ENCODE measurements at places on chromosomes 5 and 9.
A peak's percentile ranks its signal among the peaks of the same experiment; 100 is the strongest.

DNA sequence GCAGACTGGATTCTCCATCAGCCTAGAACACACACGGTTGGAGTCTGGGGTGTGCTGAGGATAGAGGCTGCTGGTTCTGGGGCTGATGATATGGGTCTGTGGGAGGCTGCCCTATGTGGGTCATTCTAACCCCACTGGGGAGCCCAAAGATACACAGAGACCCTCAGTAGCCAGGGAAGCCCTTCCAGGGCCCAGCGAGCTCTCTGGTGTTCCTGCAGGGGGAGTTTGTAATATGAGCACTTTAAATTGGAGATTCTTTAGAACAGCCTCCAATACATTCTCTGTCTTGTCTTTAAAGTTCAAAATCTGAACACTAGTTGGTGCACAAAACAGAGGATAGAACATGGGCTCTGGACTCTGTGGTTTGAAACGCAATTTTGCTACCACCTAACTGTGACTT, 2.4 kb downstream of the ACTL7A start:
- DNase-seq, result no peak

GRCh38 chr5:28855626-28856025, 1817.2 kb upstream of the CDH9 start:
- DNase-seq, result no peak

- no peak for DNase-seq
These were observed 15.2 kb downstream of the TMEM171 start for GRCh38 chr5:73135429-73136054.

- DNase-seq, result no peak
These were observed 17.2 kb upstream of the SLC25A51 start for GRCh38 chr9:37921168-37921510.

- no peak for DNase-seq
These were observed 329.6 kb downstream of the SLCO4C1 start for GRCh38 chr5:101966476-101966875.

GRCh38 chr5:33476992-33477391, 36.2 kb downstream of the TARS1 start:
- DNase-seq, result no peak

DNA sequence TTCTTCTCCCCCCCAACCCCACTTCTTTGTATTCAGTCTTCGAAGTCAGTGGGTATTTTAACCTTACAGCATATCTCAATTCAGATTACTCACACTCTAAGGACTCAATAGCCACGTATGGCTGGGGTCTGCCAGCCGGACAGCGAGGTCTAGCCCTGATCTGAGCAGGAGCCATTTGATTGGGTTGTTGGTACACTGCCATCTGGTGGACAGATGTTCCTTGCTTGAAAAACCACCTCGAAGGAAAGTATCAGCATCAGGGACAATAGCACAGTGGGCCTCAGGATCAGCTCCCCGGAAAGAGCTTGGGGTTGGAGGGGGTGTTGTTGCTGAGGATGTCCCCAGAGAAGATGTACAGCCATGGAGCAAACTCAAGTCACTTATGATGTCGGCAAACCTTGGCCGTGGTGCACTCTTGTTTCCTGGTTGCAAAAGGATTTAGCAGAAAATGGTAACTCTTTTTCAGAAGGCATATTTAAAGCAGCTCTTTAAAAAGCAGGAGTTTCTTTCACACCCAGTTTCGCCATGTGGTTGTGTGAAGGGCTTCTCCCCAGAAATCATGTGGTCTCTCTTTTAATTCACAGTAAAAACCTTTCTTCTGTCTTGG, 31.7 kb upstream of the KCNMB1 start:
- DNase-seq, result peak; percentile 86

GRCh38 chr5:28164568-28164967, 1126.2 kb upstream of the CDH9 start:
- DNase-seq, result no peak

GRCh38 chr9:75671354-75671753, 219.1 kb upstream of the PCSK5 start:
- no peak for DNase-seq

GRCh38 chr5:144207875-144208444, 37.3 kb downstream of the KCTD16 start:
- no peak for DNase-seq

DNA sequence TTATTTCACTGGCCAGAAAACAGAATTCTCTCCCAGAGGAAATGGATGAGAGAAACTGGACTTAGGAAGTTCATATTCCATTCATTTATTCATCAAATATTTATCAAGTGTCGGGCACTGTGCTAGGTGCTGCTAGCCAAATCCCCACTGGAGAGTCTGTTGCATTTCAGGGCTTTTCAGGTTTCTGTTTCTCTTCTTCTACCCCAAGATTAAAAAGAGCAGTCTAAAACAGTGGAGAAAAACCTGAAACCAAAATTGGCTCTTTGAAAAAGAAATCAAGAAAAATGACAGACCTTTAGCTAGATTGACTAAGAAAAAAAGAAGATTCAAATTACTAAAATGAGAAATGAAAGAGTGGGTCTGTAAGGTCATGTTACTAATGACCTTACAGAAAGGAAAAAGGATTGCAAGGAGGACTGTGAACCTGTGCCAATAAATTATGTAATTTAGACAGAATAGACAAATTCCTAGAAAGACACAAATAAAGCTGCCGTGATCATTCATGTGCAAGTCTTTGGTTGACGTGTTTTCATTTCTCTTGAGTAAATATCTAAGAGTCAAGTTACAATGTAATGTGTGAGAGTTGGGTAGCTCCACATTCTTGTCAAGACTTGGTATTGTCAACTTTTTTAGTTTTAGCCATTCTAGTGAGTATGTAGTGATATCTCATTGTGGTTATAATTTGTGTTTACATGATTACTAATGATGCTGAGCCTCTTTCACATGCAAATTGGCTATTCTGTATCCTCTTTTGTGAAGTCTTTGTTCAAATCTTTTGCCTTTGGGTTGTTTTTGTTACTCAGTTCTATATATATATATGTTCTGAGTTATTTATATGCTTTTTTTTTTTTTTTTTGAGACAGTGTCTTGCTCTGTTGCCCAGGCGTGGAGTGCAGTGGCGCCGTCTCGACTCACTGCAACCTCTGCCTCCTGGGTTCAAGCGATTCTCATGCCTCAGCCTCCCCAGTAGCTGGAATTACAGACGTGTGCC, 23.7 kb downstream of the SNX30 start:
- no peak for DNase-seq

- DNase-seq, result no peak
These were observed 491.4 kb downstream of the LRRC70 start for GRCh38 chr5:63070001-63070400.

- DNase-seq, result no peak
These were observed 7.3 kb downstream of the ZFP62 start for GRCh38 chr5:180853848-180854176.

GRCh38 chr5:84274585-84275468, 109.9 kb downstream of the EDIL3 start:
- DNase-seq, result peak; percentile 32

GRCh38 chr5:131316026-131316425, 52.2 kb downstream of the CDC42SE2 start:
- no peak for DNase-seq

DNA sequence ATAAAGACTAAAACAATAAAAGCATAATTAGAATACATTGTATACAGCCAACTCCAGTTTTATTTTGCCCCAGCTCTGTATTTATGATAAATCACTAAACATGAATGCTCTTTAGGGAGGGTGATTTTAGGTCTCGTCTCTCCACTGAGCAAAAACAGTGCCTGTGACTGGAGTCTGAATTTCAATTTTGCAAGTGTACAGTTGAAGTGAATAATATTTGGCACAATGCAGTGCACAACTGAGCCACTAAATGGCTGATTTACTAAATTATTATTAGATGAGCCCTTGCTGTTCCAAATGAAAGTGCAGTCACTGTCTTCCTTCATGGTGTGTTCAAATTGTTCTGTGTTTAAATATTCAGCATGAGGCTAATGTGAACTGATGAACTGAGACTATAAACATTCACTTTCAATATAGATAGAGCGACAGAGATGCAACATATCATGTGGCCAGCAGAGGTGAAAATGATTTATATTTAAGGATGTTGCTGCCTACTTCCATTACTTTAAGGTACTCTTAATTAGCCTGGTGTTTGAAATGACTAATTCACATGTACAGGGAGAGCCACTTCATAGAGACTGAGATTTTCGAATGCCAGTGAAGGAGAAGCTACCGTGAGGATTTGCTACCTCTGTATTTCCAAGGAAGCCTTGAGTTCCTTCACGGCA, 375.1 kb downstream of the EBF1 start:
- DNase-seq, result peak; percentile 27

- DNase-seq, result no peak
These were observed 58.1 kb downstream of the LRSAM1 start for GRCh38 chr9:127509261-127509954.

DNA sequence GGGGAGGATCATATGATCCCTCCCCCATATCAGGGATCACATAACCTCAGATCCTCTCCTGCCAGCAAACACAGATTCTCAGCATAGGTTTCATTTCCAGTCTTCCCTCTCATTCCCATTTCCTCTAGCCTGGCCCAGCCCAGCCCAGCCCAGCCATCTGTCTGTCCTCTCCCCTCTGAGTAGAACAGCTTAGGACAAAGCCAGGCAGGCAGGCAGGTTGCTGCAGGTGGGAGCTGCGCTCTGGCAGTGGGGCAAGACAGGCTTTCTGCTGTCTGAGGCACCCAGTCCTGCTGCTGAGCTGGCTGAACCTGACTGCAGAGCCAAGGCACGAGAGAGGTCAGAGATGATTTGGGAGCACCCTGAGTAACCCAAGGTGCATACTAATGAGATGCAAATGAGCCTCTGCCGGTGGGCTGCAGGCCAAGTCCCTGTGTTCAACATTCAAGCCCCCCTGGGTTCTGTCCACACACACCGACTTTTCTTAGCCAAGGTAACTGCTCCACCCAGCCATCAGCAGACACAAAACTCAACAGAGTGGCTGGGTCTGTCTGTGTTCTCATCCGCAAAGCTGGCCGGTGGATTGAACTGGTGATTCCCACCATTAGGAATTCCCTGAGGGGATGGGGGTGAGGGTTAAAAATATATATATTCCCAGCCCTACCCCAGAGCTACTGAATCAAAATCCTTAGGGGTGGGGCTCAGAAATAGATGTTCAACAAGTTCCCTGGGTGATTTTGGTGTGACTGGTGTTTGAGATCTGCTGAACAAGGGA, 9.1 kb downstream of the FAT2 start:
- no peak for DNase-seq

DNA sequence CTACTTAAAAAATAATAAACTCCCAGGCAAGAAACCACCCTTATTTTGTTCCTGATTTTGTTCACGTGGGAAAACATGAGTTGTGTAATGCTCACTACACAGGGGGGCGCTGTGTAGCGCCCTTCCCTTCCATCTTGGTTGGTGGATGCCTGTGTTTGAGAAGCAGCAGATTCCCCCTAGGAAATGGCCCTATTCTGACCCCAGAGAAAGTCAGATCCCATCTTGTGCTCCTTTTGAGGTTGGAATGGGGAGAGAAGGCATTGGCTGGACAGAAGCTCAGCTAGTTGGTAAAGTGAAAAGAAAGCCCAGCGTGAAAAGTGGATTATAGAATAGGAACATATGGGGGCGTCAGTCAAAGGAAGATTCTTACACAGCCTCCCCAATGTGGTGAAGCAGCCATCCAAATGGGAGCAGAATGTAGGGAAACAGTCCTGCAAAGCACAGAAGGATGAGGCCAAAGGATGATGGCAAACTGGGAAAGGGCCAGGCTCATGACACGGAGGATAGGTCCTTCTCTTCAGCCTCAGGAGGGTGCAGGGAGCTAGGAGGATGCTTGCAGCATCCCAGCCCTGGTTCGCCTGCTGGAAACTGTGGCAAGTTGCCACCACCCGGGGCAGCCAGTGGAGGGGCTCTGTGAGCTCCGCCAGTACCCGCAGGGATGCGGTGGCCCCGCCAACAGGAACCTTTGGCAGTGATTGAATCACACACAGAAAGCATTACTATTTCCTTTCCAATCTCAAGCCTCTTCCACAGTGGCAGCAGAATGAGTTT, 314.2 kb upstream of the DAP start:
- DNase-seq, result peak; percentile 33

DNA sequence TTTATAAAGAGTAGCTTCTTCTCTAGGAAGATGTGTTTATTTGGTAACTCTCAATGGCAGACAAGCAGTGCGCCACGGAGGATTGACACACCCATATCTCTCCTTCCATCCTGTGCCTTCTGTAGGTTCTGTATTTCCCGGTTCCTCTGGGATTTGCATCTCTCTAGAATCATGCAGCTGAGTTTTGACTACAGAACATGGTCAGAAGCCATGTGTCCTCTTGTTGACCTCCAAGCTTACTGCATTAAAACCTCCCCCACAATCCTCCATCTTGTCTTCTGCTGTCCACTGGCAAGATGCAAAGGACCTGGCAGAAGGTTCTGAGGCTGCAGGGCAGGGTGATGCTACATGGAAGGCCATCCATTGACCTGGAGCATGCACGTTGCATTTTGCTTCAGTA, 482.0 kb downstream of the DMRT2 start:
- DNase-seq, result peak; percentile 87

GRCh38 chr5:56513141-56513540, 280.0 kb upstream of the ANKRD55 start:
- no peak for DNase-seq

GRCh38 chr9:2657427-2657826, 35.8 kb downstream of the VLDLR start:
- no peak for DNase-seq

DNA sequence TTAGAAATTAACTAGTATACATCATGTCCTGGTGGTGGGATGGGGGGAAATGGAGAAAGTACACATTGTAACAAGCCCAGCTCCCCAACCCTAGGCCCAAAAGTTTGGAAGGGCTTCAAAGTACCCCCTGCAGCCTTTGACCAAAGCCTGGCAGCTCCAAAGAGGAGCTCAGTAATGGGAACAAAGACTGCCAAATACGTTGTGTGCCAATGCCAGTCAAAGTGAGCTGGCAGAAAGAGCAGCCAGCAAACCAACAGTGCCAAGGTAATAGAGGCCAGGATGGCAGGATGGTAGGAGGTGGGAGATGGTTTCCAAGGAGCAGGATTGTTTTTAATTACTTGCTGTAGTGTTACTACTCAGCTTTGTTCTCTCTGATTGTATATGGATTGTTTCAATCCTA, 248.3 kb downstream of the COX7C start:
- DNase-seq, result no peak

DNA sequence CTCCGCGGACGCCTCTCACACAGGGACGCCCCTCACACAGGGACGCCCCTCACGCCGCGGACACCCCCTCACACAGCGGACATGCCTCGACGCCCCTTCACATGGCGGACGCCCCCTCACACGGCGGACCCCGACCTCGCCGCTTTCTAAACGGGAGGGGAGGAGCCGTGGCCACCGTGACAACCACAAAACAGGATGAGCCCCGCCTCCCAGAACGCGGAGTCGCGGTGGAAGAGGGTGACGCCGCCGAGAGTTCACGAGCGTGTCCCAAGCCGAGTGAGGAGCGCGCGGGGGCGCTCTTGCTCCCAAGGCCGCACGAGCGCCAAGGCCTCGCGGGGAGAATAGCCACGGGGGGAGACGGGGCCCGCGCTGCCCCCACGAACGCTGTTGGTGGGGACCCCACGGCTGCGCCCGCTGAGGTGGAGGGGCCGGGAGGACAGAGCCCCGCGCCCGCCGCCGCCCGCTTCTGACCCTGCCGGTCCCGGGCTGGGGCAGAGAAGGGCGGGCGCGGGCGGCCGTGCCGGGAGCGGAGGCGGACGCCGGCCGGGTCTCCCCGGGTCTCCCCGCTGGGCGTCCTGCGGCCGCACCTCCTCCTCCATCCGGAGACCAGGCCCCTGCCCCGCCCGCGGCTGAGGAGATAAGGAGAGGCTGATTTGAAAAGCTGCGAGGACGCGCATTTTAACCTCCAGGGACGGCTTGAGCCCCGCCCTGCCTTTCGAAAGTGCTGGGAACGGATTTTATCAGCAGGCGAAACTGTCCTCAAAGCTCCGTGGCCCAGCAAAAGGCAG, 3.9 kb upstream of the NKD2 start:
- peak; percentile 86 for DNase-seq

GRCh38 chr5:132010989-132011621, 353 bp downstream of the ACSL6 start:
- no peak for DNase-seq

Data from muscle of leg (tissue), 16 donors.